ENCODE measurements at places on chromosomes 3 and 15. TPM values are rescaled to one million over a fixed set of nuclear protein-coding genes. Genes with fewer than 3 reads are reported as not detected.

GPR15 gene
- total RNA-seq: not detected

DNA sequence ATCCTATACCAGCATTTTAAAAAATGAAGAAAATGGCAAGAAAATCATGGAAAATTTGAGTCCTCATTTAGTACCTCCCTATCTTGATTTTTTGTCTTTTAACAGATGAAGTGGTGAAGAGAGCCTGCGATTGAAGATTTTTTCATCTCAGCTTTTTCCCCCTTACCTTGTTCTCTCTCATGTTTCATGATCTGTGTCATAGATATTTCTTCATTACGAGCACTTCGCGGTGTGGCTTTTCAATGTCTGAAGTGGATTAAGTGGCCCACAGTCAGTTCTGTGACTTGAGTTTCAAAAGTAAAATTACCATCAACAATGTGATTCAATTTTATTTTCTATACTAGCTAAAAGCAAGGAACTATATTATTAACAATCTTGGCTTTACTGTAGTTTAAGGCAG is 147.2 kb downstream of the FNDC3B start:
- DNase-seq: no peak

GRCh38 chr3:196197524-196197923 is 13.7 kb downstream of the ZDHHC19 start:
- no peak for DNase-seq

- DNase-seq: no peak
Measured at GRCh38 chr3:43094381-43094780, 11.5 kb downstream of the POMGNT2 start.

- no peak for DNase-seq
Measured at GRCh38 chr15:88674661-88675060, 35.8 kb downstream of the ISG20 start.

GRCh38 chr3:49609815-49610214 is 55.5 kb downstream of the BSN start:
- no peak for DNase-seq

DNA sequence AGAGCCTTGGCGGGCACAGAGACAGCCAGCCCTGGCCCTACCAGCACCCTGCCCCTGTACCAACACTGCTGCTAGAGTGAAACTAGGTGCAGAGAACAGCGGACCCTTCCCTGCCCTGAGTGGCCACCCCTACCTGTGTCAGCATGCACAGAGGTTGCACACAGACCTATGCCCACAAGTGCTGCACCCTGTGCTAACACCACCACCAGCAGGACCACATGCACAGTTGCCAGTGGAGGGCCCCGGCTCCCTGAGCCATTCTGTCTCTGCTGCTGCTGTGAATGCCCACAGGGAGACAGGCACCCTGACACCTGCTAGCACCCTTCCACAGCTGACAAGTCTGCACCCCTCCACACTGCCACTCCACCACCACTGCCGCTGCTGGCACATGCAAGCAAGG is 131.8 kb downstream of the NEK11 start:
- DNase-seq: no peak

- DNase-seq: no peak
Measured at GRCh38 chr15:85582131-85583079, 202.0 kb downstream of the AKAP13 start.
